Naive thymus-derived CD4-positive, alpha-beta T cell (primary cell): ENCODE measurements at places on chromosomes 5 and 9.

- DNase-seq = no peak
Observed at GRCh38 chr9:127212453-127212852, 52.1 kb upstream of the GARNL3 start.

GRCh38 chr5:112227911-112228631 lies 191.0 kb downstream of the EPB41L4A start:
- DNase-seq = no peak

- DNase-seq = no peak
Observed at GRCh38 chr5:128844354-128844923, 120.8 kb upstream of the SLC27A6 start.

DNA sequence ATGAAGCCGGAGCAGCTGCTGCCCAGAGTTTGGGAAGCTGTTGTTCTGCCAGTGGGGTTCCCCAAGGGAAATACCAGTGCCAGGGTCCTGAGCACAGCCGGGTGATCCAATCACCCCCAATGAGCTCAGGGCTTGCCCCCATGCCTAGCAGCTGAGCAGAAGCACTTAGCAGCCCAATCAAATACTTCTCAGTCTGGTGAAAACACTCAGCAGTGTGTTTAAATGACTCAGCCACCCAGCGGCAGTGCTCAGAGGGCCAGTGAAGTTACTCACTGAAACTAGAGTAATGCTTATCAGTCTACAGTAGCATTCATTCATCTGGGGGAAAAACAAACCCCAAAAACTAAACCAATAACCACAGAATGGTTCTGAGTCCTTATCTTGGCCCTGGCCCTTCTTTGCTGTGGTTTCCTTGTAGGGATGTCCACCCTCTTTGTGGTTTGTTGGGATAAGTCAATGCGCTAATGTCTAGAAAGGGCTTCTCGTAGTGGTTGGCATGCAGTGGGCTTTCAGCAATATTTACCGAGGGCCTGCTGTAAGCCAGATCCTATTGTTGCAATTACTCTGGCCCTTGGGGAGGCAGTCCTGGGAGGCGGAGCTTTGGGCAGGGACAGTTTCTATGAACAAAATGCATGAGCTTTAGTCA lies 43.1 kb downstream of the LHX2 start:
- DNase-seq = no peak

- no peak for DNase-seq
Observed at GRCh38 chr5:127079994-127080491, 6.7 kb upstream of the C5orf63 start.

DNA sequence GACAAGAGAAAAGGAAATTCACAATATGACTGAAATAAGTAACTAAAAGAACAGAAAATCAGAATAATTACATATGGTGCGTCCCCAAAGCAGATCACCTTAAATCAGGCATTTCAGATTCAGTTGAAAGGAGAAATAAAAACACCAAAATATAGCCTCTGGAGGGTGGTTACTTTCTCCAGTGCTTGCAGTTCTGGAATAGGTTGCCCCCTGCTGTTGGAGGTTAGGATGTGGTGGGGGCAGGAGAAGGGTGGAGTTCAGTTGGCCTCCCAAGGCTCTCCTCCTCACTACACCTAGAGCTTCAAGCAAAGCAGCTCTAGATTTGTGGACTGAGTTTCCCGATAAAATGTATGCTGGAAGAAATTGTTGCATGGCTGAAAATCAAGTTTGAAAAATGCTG lies 338.2 kb upstream of the TLE4 start:
- no peak for DNase-seq

- no peak for DNase-seq
Observed at GRCh38 chr9:111037708-111038330, 451 bp downstream of the LPAR1 start.

GRCh38 chr5:159324102-159324755 lies 6.1 kb downstream of the IL12B start:
- no peak for DNase-seq

GRCh38 chr9:79257790-79258351 lies 313.9 kb upstream of the TLE4 start:
- DNase-seq = no peak

DNA sequence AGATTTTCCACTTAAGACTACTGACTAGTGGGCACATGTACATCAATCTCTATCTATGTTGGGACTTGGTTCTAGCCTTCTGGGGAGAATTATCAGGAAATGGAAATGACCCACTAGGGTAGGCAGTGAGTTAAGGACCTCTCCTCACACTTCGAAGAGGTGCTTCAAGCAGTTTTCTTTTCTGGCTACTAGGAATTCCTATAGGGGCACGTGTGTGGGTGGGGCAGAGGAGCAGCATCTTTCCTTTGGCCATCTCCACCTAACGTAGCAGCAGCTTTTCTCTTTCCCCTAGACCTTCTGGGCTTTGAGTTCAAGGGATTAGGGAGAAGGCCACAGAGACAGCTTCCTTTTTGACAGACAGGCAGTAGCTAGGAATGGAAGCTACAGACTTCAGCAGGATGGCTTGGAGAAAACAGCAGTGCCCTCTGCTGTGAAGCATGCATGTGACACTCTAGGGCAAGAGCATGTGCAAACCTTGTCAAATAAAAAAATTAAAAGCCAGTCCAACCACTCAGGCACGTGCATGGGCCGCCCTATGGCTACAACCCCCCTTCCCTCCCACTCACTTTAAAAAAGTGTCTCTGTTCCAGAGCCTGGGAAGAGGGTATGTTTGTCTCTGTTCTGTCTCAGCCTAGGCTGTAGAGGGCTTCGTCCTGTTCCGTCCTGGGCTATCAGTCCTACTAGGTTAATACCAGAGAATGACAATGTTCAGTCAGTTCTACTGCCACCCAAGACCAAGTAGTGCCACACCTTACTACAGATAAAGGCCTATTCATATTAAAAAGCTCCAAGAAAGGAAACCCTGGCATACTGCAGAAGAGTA lies 8.7 kb upstream of the GFRA3 start:
- DNase-seq = no peak

- DNase-seq = no peak
Observed at GRCh38 chr5:123929055-123929474, 417.1 kb downstream of the CSNK1G3 start.

- DNase-seq = no peak
Observed at GRCh38 chr5:9888501-9888901, 258.4 kb upstream of the TAS2R1 start.

- no peak for DNase-seq
Observed at GRCh38 chr9:95757439-95757838, 118.1 kb upstream of the ERCC6L2 start.

GRCh38 chr9:132672413-132672690 lies 2.1 kb downstream of the GTF3C4 start:
- no peak for DNase-seq

- DNase-seq = no peak
Observed at GRCh38 chr9:103203172-103203571, 208.0 kb downstream of the CYLC2 start.

- no peak for DNase-seq
Observed at GRCh38 chr9:24218656-24219055, 327.0 kb downstream of the IZUMO3 start.

DNA sequence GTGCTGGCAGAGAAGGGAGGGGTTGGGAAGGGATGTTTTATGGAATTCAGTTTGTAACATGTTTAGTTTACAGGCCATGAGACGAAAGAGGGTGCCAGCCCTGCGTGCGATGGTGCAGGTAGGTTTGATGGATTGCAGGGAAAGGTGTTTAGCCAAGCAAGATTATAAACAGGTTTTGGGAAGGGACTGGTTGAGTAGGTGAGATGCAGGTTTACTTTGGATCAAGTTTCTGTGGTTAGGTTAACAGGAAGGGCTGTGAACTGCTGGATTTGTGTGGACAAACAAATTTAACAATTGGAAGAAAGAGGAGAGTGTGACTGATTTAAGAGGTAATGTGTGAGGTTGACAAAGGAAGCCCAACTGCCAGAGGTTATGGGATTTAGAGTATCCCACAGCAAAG lies 32.6 kb upstream of the GPX3 start:
- no peak for DNase-seq

DNA sequence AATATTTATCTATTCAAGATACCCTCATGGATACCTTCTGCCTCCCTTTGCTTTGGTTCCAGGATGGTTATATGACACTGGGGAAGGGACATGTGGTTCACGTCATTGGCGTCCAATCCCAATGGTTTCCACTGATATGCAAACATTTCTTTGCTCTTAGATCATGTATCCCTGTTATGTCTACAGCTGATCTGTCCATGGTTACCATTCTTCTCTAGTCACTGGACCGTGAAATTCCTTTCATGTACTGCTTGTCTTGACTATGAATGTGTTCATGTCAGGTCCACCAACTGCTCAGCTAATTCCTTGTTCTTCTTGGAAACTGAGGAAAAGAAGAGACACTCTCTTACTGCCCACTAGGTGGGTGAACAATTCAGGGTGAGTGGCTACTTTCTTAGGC lies 391.1 kb upstream of the ZNF608 start:
- DNase-seq = no peak

DNA sequence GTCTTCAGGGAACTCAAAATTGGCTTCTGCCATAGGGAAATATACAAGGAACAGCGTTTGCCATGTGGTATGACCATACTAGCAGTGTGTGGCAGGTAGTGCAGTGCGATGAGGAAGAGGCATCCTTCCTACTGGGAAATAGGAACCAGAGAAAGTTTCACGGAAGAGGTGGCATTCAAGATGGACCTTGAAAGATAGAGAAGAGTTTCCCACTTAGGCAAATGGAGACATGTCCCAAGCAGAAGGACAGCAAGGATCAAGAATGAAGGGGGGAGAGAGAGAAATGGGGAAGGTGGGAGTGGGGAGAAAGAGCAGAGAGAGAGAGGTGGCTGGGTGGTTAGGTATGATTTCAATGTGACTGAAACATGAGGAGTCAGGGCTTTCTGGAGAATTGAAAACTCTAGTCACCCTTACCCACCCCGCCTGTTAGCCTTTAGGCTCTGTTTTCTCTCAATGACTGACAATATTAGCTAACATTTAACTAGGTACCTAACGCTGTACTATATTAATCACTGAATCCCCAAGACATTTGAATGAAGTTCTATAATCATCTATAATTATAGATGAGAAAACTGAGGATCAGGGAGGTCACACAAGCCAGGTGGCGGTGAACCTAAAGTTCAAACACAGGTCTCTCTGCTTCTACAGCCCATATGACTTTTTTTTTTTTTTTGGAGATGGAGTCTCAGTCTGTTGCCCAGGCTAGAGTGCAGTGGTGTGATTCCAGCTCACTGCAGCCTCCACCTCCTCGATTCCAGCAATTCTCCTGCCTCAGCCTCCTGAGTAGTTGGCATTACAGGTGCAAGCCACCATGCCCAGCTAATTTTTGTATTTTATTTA lies 171.3 kb downstream of the NR3C1 start:
- DNase-seq = no peak

- no peak for DNase-seq
Observed at GRCh38 chr5:124889486-124889825, 143.0 kb upstream of the ZNF608 start.

DNA sequence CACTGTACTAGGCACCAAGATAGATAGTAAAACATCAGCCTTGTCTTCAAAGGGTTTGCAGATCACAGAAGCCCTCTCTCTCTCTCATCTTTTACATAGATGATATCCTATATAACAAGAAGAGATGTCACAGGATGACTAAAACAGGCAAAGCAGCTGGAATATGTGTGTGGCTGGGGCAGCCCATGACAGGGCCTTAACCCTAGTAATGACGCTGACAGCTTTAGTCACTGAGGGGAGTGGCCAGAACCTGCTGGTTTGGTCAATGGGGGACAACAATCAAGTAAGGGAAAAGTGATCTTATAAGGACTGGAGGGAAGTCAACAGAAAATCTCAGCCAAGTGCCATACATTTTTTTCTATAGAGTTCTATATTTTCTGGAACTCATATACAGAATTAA lies 41.9 kb upstream of the RIC1 start:
- DNase-seq = no peak
